ENCODE measurements at places on chromosomes 6 and 20.

- DNase-seq, result no peak
Observed at GRCh38 chr6:132596201-132596600, 6.7 kb upstream of the TAAR5 start.

GRCh38 chr6:134902936-134903335, 47.0 kb downstream of the ALDH8A1 start:
- no peak for DNase-seq

GRCh38 chr20:5881703-5882102, 68.6 kb downstream of the TRMT6 start:
- no peak for DNase-seq

DNA sequence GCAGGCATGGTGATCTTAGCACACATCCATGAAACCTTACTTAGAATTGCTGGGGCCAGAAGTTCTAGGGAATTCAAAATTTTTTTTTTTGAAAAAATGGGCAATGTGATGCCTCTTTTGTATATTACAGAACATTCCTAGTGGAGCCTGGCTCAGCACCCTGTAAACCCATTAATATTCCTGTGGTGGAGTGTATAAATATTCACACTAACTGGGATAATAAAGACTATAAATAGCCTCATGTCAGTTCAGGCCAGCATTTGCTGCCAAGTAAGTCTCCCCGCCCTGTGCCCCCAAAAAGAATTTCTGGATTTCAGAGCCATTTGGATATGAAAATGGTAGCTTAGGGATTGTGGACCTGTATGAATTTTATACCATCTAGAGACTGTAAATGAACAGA, 14.8 kb downstream of the BANF2 start:
- no peak for DNase-seq

- no peak for DNase-seq
Observed at GRCh38 chr6:17820055-17820454, 113.3 kb upstream of the NUP153 start.

- no peak for DNase-seq
Observed at GRCh38 chr20:46151936-46152335, 33.8 kb downstream of the CD40 start.

DNA sequence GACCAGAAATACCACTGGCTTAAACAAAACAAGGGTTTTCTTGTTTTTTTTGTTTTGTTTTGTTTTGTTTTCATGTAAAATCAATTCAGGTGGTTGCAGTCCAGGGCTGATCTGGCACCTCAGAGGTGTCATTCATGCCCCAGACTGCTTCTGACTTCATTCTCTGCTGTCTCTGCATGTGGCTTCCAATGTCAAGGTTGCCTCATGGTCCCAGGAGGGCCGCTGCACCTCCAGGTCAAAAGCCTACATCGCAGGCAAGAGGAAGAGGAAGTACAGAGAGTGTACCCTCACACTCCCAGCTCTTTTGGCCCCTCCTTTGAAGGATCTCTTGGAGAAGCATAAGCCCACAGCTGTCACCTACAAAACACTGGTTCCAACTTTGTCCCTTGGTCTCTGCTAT, 1.4 kb upstream of the BTN3A1 start:
- DNase-seq, result no peak

DNA sequence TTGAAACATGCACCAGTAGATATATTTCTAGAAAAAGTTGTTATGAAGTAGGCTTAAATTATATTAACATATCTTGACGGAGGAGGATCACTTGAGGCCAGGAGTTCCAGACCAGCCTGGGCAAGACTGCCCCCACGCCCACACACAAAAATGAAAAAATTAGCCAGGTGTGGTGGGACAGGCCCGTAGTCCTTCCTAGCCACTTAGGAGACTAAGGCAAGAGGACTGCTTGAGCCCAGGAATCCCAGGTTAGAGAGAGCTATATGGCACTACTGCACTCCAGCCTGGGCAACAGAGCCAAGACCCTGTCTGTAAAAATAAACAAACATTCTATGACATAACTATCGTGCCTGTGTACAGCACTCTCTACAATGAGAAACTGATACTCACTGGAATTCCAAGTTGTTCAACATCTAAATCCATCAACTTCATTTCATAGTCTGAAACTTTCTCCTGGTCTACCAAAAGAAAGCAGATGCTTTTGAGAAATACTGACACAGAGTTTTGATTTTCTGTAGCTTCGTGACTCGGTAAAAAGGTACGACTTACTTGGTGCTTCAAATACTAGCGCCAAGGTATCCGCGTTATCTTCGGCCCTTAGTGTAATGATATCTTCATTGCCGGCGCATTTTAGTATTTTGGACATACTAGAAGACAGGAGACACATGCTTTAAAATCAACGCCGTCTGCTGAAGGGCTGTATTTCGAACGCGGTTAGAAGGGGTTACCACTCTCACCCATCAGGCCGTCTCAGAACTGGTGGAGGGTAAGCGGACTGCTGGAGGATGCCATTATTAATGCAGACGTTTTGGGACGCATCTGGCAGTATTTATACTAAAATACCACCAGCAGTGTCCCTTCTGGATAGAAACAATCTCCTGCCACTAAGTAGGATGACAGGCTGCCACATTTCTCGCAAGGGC, 1.3 kb downstream of the PCNA start:
- DNase-seq, result no peak

DNA sequence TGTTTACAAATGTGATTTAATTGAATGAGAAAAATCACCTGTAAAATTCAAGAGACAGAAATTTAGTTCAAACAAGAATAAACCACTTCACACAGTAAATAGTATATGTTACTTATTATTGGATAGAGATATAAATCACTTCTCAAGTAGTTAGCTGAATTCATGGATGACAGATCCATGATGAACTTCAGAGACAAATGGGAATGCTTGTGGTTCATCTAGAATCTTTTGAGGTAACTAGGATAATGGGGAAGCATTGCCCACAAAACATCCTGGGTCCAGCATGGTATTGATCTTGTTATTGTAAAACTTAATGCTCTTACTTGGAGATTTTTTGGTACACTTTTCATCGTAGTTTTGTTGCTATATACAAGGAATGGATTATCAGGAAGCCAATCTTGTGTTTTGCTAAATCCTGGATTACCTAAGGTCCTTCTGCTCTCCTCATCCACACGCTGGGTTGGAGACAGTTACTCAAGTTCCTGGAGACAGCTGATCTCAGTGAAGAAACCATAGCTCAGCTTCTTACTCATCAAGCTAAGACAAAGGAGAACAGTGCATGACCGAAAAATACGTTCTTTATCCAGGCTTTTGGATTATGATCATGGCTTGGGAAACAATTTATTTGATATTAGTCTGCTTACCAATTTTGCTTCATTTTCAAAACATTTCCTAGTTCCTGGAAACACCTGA, 142.5 kb upstream of the PREP start:
- DNase-seq, result peak; percentile 62

DNA sequence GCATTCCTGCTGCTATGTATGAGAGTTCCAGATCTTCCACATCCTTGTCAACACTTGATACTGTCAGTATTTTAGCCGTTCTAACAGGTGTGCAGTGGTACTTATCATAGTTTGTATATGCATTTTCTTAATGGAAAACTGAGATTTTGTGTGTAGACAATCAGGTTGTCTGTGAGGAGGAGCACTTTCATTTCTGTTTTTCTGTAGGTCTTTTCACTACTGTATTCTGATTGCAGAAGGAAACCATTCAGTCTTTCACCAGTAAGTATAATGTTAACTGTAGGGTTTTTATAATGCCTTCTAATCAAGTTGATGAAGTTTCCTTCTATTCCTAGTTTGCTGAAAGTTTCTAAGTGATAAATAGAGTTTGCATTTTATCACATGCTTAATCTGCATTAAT, 107.5 kb downstream of the C6orf58 start:
- no peak for DNase-seq

- DNase-seq, result peak; percentile 62
Observed at GRCh38 chr6:16409531-16410441, 171.4 kb downstream of the GMPR start.

DNA sequence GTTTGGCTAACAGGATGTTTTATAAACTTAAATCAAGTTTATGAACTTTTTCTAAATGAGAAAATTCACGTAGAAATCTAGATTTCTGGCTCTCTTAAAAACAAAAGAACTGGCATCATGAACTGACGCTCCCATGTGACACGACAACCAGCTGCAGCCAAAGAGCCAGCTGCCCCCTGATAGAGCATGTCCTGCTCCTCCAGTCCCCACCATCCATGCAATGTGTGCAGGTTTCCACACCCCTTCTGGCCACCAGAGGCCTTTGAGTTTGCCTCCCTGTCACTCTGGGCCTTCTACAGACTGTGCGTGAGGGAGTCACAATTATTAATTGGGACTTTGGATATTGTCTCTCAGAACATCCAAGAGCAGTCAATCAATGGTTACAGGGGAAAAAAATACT, 1.6 kb upstream of the GPLD1 start:
- DNase-seq, result no peak

- DNase-seq, result peak; percentile 60
Observed at GRCh38 chr6:80223743-80224212, 117.3 kb downstream of the BCKDHB start.

DNA sequence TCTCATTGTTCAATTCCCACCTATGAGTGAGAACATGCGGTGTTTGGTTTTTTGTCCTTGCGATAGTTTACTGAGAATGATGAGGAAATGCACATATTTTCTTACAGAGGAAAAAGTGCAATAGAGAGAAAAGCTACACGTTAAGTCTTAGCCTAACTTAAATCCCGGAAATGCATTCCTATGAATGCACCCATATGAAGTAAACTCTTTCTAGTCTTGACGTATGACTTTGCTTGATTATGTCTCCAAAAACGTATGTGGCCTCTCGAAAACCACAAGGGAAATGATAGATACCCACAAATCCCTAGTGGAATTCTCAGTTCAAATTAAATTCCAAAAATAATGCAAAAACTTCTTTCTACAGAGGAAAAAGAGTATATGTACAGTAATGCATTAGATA, 90.7 kb upstream of the SASH1 start:
- no peak for DNase-seq

- no peak for DNase-seq
Observed at GRCh38 chr6:135126034-135126433, 55.1 kb upstream of the MYB start.

DNA sequence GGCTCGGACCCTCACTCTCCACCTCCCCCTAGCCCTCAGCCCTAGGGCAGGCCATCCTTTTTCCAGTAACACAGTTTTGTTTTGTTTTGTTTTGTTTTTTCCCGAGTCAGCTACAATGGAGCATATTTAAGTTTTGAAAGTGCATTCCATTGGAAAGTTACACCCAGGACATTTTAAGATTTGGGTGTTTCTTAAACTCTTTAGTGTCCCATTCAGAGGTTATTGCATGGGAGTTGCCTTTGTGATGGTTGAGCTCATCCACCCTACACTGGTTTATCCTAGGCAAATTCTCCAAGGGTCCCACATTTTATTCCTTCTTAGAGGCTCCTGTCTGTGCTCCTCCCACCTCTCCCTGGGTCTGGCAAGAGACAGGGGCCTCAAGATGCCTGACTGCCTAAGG, 58.9 kb downstream of the THBS2 start:
- no peak for DNase-seq

- DNase-seq, result no peak
Observed at GRCh38 chr6:14241255-14242070, 123.9 kb downstream of the CD83 start.

- DNase-seq, result no peak
Observed at GRCh38 chr20:36074983-36075382, 79.6 kb upstream of the EPB41L1 start.

GRCh38 chr6:112929641-112930040, 582.5 kb downstream of the RFPL4B start:
- no peak for DNase-seq

DNA sequence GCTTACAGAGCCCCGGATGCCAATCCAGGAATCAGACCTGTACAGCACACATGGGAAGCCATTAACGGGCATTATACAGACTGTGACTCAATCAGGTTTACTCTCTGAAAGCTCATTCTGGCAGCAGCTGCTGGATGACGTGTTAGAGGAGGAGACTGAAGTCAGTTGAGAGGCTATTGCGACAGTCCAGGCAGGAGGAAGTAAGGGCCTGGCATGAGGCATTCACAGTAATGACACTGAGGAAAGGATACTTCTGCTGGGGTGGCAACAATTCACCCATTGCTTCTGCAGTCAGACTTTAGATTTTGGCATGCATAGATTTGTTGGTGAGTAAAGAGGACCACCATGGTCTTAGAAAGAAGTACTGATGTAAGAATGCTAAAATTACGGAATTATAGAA, 151.0 kb upstream of the HEY2 start:
- DNase-seq, result peak; percentile 29

DNA sequence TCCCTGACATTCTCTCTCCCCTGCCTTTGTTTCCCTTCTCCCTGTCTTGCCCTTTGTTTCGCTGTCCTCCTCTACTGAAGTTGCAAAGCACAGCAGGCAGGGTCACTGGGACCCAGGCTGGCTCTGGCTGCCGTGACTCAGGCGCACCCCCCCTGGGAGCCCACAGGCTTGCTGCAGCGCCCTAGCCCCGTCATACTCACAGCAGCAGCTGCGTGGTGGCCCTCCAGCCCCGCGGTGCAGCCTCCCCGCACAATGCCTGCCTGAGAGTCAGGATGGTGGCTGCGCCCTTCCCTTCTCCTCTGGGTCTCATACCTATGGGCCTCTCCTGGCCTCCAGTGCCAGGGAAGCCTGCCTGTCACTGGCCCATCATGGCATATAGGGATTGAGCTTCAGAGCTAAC, 41.7 kb downstream of the TXNDC5 start:
- DNase-seq, result no peak

GRCh38 chr6:41696788-41697187, 38.6 kb downstream of the TFEB start:
- DNase-seq, result no peak

DNA sequence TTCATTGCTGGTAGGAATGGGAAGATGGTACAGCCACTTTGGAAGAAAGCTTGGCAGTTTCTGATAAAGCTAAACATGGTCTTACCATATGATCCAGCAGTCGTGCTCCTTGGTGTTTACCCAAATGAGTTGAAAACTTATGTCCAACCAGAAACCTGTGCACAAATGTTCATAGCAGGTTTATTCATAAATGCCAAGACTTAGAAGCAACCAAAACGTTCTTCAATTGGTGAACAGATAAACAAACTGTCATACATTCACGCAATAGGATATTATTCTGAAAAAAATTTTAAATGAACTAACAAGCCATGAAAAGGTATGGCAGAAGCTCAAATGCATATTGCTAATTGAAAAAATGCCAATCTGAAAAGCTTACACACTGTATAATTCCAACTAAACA, 117.1 kb downstream of the LINC00237 start:
- no peak for DNase-seq

DNA sequence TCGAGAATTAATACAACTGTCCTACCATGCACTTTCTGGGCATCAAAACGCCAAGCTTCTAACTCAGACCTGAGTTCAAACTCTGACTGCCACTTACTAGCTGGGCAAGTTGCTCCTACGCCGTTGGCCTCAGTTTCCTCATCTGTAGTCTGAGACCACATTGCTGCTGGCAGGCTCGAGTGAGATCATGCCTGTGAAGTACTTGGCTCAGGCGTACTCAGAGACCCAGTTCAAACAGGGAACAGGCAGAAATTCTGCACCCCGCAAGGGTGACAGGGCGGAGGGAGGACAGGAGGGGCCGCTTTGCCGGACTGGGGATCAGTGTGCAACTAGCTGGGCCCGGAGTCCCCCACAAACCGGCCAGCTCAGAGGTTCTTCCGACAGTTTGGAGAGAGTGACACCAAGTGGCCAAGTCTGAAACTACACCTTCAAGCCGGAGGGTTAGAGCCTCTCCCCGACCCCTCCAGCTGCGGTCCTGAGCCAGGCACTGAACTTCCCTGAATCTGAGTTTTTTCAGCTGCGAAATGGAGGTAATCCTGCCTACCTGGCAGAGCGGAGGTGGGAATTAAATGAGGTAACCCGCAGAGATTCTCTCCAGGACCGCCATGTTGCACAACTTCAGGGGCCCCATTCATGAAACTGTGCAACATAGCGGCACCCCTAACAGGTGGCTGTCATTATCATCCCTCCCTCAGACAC, 46.0 kb upstream of the PTPN1 start:
- DNase-seq, result peak; percentile 66

GRCh38 chr6:134534708-134535149, 216.8 kb upstream of the SGK1 start:
- peak; percentile 64 for DNase-seq
